ENCODE measurements at places on chromosomes 13 and 19.

DNA sequence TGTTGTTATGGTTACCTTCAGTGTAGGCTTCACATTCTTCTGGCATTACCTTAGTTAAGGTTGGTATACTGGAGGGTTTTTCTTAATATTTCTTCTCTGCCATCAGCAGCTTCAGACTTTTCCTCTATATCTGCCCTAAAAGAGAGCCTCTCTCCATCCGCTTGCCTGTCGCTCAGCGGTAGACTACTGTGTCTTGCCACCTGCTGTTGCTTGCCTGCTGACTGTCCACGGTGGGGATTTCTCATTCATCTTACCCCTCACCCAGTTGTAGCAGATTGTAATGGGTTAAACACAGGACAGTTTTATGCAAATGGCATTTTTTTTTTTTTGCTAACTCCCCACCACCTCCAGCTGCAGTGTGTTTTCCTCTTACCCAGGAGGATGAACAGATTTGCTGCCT is 577.2 kb downstream of the SLITRK5 start:
- DNase-seq = no peak

DNA sequence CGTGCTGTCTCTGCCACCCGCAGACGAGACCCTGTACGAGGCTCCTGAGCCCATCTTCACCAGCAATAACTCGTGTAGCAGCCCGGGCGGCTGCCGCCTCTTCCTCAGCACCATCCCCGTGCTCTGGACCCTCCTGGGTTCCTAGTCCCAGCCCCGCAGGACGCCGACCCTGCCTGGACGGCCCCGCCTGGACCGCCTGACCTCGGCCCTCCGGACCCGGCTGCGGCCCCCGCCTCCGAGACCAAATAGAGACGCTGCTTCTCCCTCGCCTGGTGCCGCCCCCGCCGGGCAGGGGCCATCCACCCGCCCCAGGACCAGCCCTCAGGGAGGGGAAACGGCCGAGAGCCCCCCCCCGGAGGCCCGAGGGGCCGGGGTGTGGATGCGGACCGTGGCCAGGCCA is 14.1 kb downstream of the EFNA2 start:
- no peak for DNase-seq

- no peak for DNase-seq
These were observed 188.4 kb downstream of the ITGBL1 start for GRCh38 chr13:101640788-101641400.

GRCh38 chr13:110234532-110234931 is 72.4 kb downstream of the COL4A1 start:
- DNase-seq = no peak

GRCh38 chr13:57653229-57653989 is 21.9 kb downstream of the PCDH17 start:
- DNase-seq = no peak

GRCh38 chr13:30685320-30685859 is 50.0 kb upstream of the ALOX5AP start:
- DNase-seq = no peak

DNA sequence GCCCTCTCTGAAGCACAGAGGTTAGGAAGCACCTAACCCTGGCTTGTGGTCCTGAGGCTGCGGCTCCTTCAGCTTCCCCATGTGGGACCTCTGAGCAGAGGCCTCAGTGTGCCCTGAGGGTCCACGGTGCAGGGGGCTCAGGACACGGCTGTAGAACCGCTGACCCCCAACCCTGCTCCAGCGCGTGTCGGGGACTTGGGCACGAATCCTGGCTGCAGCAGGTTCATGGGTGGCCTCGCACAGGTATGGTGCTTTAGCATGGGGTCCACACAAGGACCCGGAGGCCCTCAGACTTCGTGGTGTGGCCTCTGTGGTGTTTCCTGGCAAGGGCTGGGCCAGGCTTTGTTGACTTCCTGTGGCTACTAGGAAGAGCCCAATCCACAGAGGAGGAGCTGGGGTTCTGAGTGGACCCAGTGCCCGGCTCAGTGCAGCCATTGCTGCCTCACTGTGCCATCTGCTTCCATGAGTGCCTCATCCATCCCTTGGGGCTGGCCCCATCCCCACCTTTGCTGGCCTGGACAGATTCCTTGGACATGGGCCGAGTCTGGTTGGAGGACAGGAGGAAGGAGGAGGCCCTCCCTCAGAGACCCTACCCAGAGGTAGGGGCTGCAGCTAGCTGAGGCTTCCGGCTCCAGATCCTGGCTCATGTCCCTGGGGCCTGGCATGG is 24.5 kb downstream of the ZBTB7A start:
- DNase-seq = no peak

DNA sequence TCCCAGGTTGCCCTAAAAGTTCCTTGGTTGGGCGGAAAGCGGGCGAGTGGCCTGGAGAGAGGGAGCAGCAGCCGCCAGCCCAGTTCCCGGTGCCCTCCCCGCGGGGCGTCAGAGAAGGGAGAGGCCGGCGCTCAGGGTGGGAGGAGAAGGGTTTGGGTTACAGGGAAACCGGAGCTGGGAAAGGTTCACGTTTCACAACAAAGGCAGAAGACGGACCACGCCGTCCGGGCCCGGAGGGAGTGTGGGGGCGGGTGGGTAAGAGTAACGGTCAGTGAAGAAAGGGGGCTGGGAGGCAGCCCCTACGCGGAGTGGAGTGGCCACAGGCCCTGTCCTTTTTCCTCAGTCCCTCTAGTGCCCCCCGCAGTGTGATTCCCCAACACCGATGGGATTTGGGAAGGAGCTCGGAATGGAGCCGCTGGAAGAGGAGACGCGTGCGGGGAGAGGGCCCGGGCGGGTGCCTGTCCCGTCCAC is 1.6 kb downstream of the SIX5 start:
- no peak for DNase-seq

DNA sequence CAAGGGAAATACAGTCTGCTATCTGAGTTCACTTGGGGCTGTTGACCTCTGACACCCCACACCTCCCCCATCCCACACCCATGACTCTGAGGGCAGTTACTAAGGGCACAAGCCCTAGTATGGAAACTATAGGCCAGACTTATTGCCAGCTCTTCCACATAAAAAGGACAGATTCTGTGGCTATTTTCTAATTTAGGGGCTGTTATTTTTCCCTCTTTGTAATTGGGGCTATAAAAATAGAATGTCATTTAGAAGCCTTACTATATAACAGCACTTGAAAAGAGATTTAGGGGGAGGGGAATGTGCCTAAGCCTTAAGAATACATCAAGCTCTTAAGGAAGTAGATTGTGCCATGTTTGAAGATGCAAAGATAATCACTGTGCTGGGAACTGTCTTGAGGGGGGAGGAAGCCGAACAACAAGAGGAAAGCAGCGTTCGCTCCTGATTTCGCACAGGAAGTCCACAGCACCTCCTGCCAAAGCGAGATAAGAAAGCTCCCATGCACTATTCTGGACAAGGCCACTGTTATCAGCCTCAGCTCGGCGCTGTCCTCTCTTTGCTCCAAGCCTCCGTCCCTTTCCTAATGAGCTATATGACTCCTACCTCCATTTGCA is 86.6 kb downstream of the FLT1 start:
- no peak for DNase-seq

DNA sequence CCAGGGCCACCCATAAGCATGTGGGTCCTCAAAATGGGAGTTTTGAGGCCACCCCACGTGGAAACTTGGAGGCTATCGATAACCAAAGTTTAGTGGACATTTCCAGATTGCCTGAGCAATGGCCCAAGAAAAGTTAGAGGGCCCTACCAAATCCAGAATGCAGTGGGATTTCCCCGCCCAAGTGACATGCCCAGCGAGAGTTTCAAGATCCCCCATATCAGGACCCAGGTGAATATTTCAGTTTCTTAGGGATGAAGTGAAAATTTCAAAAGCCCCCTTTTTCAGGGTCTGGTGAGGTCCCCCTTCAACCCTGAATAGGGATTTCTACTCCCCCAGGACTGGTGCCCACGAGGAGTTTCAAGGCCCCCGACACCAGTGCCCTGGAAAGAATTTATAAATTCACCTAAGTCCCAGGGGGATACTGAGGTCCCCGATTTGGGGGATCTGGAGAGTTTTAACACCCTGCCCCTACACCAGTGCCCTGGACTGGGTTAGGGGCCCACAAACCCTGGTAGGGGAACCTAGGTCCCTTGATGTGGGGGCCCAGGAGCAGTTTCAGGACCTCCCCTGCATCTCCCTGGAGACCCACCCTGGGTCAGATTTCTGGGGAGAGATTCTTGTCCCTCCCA is 695 bp downstream of the BST2 start:
- DNase-seq = no peak

GRCh38 chr19:57269515-57270250 is 10.6 kb upstream of the ZNF460 start:
- DNase-seq = no peak

DNA sequence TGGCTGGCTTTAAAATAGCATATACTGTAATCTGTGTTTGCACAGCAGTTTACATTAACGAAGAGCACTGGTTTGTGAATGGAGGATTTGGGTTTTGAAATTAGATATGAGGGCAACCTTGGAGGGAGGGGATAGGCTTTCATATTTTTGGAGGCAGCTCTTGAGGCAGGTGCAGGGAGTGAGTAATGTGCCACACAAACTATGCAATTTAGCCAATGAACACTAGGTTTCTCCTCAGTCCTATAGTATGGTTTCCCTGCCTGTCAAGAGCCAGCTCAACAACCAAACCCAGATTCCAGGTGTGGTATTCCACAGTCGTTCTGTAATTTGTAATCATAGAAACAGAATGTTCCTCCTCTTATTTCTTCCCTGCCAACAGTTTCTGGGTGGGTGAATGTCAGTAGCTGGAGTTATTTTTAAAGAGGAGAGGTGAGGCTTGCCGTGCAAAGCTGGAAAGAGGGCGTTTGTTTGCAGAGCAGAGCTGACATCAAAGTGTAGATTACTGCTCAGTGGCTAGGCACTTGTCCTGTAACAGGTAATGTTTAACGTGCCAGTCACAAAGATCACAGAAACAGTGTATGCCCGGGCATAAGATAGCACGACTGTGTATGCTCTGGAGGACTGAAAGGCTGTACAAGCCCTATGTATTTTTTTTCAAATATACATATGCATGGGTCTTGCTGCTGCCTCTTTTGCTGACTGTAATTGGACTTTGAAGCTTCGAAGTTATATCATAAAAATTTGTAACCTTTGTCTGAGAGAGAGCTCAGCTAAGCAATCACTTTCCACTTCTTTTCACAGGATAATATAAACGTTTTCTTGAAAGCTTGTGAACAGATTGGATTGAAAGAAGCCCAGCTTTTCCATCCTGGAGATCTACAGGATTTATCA is 124.2 kb downstream of the LMO7 start:
- DNase-seq = no peak

DNA sequence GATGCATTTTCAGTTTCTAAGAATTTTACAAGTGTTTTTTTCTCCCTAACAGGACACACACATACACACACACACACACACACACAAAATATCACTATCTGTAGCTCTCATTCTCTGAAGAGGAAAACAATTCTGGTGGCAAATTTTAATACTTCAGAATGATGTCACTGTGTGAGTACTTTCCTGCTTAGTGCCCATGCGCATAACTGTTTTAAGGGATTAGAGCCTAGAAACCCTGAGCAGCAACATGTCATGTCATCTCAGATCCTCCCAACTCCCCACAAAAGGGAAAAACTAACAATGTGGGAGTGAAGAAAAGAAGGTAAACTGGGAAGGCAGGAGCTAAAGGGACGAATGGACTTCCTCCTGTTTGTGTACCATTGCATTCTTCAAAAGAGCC is 401.2 kb downstream of the SPRY2 start:
- DNase-seq = no peak

- peak; percentile 64 for DNase-seq
These were observed 749 bp upstream of the PAN3 start for GRCh38 chr13:28137596-28137995.

- DNase-seq = no peak
These were observed 2.5 kb downstream of the HDGFL2 start for GRCh38 chr19:4474514-4475022.

DNA sequence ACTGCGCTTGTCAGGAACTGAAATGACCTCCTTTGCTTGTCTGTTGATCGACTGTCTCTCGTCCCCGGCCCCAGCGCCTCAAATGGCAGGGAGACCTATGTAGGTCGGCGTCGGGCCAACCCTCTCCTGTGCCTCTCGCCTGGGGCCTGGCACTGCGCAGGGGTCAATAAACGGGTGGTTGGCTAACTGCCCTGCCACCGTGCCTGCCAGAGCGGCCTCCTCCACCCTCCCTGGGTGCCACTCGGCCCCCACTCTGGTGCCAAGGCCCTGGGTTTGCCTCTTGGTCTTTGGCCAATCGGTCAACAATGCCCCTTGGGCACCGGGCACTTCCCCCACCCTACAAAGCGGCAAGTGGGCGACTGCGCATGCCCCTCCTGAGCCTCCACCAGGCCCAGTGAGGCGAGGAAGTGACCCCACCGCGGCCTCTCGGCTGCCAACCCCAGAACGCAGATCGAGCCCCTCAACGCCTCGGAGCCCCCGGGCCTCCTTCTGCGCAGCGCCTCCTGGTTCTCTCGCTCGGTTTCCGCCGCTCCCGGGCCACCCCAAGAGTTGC is 1.1 kb downstream of the KEAP1 start:
- peak; percentile 77 for DNase-seq

- DNase-seq = no peak
These were observed 471.8 kb downstream of the LIG4 start for GRCh38 chr13:107743526-107743925.

DNA sequence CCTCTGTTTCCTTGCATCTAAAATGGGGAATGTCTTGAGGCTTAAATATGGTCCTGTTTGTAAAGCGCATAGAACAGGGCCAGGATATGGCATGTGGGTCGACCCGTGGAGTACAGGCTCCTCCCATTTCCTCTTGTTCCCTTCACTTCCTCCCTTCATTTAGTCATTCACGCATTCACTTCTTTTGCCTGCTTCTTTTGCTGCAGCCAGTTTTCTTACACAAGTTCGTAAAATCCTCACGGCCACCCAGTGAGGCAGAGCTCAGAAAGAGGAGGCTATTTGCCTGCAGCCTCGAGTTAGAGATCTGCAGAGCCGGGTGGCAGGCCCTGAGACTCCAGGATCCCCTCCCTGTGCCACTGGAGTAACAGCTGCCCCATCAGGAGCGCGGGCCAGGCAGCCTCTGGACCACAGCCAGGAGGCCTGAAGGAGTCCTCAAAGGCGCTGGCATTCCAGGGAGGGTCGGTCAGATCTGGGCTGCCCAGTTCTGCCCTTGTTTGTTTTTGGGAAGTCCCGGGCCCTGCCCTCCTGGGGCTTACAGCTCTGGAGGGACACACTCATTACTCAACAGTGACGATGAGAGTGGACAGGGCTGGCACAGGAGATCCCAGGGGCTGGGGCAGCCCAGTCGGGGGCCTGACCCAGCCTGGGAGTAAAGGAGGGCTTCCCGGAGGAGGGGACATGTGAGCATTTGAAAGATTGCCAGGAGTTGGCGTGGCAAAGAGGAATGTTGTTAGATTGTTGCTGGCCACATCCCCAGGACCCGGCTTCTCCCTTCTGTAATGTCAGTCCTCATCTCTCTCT is 4.6 kb downstream of the PPP5C start:
- no peak for DNase-seq

GRCh38 chr13:106373989-106374572 is 161.4 kb downstream of the EFNB2 start:
- no peak for DNase-seq

GRCh38 chr13:99760456-99760855 is 211.1 kb downstream of the ZIC5 start:
- no peak for DNase-seq

GRCh38 chr13:24700539-24700938 is 20.3 kb downstream of the ATP12A start:
- no peak for DNase-seq

All from hematopoietic multipotent progenitor cell treated with erythropoietin and hydrocortisone succinate and interleukin-3 and kit ligand, for 17 days (in vitro differentiated cells).